Sciatic nerve (tissue), 2 donors: ENCODE measurements at places on chromosomes 3 and 15. TPM values are rescaled to one million over a fixed set of nuclear protein-coding genes. Genes with fewer than 3 reads are reported as not detected.

Gene DPPA2
- total RNA-seq, result not detected

- no peak for DNase-seq
Measured at GRCh38 chr3:114790752-114791151, 356.3 kb downstream of the ZBTB20 start.

- no peak for DNase-seq
Measured at GRCh38 chr3:89740881-89741177, 633.4 kb downstream of the EPHA3 start.

GRCh38 chr3:50493086-50493485 is 10.3 kb downstream of the CACNA2D2 start:
- DNase-seq, result no peak

- DNase-seq, result no peak
Measured at GRCh38 chr3:72932416-72932815, 44.6 kb downstream of the GXYLT2 start.

- DNase-seq, result no peak
Measured at GRCh38 chr3:111954228-111954990, 24.4 kb upstream of the ABHD10 start.

DNA sequence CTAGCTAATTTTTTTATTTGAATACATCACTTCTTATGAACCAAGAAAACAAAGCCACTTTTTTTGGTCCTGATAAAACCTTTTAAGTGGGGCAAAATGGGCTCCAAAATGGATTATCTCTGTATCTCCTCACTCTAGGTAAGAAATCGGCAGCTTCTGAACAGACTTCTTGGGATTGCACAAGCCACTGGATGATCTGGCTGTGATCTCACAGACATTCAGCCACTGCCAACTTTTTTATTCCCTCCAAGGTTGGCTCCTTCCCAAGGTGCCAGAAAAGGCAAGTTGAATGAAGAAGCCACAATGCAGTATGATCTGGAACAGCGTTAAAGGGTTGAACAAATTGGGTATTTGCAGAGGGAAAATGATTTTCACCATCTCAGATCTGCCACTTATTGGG is 73.2 kb downstream of the PRICKLE2 start:
- DNase-seq, result no peak

GRCh38 chr3:14594234-14594633 is 54.1 kb upstream of the GRIP2 start:
- DNase-seq, result no peak

GRCh38 chr3:30501526-30501925 is 104.9 kb upstream of the TGFBR2 start:
- DNase-seq, result no peak

DNA sequence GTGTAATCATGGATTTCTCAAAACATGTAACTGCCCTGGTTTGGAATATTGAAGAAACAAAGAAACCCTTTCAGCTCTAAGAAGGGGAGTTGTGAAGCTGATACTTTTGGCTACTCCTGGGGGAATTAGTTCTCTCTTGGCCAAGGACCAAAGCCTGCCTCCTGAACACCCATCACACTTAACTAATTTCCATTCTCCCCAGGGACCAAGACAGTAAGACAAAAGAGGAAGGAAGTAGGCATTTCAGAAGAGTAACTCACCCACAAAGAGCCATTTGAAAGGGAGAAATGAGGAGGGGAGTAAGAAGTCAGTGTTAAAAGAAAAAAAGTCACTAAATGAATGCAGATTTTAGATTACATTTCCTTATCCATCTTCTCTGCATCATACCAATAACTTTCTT is 328.0 kb upstream of the SOX2 start:
- DNase-seq, result no peak

GRCh38 chr3:172595664-172596393 is 72.6 kb upstream of the TNFSF10 start:
- DNase-seq, result no peak

- DNase-seq, result no peak
Measured at GRCh38 chr3:31022716-31023115, 128.3 kb upstream of the GADL1 start.

Gene GTF2E1
- 15.0 TPM for total RNA-seq

DNA sequence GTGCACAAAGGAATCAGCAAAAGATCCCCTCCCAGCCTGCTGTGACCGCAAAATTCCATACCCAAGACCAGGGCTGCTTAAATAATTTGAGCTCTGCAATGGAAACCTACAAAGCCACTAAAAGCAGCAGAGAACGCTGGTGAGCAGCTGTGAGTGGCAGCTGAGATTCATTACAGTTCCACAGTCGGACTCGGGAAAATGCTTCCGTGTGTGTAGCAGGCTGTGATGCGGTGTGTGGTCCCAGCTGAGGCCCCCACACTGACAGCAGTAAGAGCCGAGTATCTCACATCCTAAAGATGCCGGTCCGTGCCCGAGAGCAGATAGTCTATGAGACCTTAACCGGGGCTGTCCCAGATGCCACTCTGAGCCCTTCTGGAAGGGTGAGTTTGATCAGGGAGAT is 37.4 kb downstream of the TM2D3 start:
- DNase-seq, result no peak

- no peak for DNase-seq
Measured at GRCh38 chr3:108406661-108407206, 103.7 kb downstream of the MYH15 start.

Gene GOLGA8T
- 1.5 TPM for total RNA-seq

Gene SLC12A1
- total RNA-seq, result not detected

GRCh38 chr3:187954873-187955586 is 198.9 kb upstream of the LPP start:
- DNase-seq, result peak; percentile 63

DNA sequence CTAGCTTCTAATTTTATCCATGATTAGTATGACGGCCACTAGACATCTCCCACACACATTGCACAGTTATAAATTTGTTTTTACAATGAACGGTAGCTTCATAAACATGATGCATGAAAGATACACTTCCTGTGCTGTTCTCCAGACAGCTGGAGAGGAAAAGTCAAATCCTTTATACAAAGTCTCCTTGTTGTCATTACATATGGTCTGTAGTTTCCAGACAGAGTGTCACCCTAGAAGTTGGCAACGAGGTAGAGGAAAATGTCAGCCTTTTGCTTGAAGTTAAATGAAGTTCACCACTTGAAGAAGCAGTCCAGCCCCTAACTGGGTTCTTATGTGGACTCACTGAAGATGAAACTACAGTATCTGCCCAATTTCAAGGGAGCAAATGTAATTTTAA is 253.0 kb upstream of the P2RY1 start:
- no peak for DNase-seq

Gene CGNL1
- total RNA-seq, result 38.1 TPM

GRCh38 chr3:21914451-21914850 is 163.4 kb upstream of the ZNF385D start:
- DNase-seq, result no peak

DNA sequence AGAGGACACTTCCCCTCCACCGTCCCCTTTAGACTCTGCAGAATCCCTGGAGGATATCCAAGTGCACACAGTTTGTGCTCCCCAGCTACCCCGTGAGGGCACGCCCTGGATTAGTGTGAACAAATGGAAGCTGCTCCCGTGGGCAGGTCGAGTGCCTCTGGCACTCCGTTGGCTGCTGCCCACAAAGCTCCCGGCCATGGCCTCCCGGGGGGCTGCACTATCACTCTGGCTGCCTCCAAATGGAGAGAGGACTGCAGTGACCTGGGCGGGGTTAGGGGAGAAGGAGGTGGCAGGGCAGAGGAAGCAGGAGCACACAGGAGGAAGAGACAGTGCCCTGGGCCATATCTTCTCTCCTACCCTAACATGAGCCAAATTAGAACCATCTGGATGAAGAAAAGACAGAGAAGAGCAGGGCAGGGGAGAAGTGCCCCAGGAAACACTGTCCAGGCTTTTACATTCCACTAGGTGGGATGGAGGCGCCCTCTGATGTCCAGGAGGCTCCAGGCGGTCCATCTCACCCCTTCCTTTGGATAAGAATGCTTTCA is 29.4 kb upstream of the ACAD9 start:
- no peak for DNase-seq

Gene PAQR9
- total RNA-seq, result 0.13 TPM

Gene HESX1
- total RNA-seq, result 0.89 TPM

Gene EFHB
- 8.4 TPM for total RNA-seq

DNA sequence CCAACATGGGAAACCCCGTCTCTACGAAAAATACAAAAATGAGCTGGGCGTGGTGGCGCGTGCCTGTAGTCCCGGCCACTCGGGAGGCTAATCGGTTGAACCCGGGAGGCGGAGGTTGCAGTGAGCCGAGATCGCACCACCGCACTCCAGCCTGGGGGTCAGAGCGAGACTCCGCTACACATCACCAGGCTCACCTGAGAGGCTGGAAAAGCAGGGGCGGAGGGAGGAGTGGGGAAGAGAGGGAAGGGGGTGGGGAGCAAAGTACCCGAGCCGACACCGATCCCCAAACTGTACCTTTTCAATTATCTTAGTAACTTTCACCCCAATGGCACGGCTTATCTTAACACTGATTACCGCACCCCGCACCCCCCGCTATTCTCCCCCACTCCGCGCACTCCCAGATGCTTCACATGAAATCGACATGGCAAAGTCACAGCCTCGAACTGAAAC is 46.4 kb upstream of the SYNM start:
- no peak for DNase-seq

- no peak for DNase-seq
Measured at GRCh38 chr15:88480981-88481380, 13.5 kb downstream of the MRPS11 start.

- no peak for DNase-seq
Measured at GRCh38 chr3:3815206-3815605, 16.0 kb downstream of the LRRN1 start.

GRCh38 chr15:88401996-88402656 is 65.1 kb downstream of the MRPL46 start:
- DNase-seq, result no peak

- DNase-seq, result no peak
Measured at GRCh38 chr3:50194903-50195500, 3.6 kb downstream of the GNAT1 start.

Gene CELF6
- total RNA-seq, result 3.3 TPM

GRCh38 chr3:24508423-24508839 is 13.8 kb upstream of the THRB start:
- DNase-seq, result no peak

Gene SELENOK
- total RNA-seq, result 54.6 TPM

- DNase-seq, result no peak
Measured at GRCh38 chr15:46213551-46213950, 578.7 kb downstream of the SQOR start.

DNA sequence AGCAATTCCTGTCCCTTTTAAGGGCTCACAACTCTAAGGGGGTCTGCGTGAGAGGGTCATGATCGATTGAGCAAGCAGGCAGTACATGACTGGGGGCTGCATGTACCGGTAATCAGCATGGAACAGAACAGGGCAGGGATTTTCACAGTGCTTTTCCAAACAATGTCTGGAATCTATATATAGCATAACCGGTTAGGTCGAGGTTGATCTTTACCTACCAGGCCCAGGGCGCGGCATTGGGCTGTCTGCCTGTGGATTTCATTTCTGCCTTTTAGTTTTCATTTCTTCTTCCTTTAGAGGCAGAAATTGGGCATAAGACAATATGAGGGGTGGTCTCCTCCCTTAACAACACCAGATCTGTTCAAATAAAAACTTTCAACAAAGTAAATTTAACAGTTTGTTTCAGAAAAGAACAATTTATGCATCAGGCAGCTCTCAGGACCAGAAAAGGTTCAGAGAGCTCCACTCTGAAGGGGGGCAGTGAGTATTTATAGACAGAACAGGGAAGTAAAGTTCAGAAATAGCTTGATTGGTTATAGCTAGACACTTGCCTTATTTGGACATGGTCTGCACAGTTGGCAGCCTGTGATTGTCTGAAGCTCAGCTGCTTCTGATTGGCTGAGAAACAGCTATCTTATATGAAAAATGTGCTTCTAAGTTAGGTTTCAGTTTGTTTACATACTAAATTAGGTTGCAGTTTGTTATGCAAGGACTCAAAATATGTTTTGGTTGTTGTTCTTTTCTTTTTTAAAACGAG is 17.2 kb upstream of the B4GALT4 start:
- no peak for DNase-seq

Gene ZBTB47
- total RNA-seq, result 48.9 TPM

Gene FAM81A
- 18.2 TPM for total RNA-seq

DNA sequence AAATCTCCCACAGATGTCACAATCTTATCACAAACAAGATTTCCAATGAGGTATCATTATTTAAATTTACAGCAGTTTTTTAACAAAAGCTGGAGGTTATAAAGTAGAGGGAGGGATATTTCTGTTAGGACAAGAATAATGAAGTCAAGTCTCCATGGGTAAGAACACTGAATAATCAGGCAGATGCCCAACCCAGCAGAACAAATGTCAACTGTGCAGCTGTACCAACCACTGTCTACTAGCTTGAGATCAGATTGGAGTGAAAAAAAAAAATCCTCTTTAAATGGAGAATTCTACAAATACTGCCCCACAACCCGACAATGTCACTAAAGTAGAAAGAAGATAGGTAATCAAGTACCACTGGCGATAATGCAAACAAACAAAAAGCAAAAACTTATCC is 30.3 kb downstream of the DHX36 start:
- no peak for DNase-seq

Gene WDR49
- total RNA-seq, result 1.3 TPM

DNA sequence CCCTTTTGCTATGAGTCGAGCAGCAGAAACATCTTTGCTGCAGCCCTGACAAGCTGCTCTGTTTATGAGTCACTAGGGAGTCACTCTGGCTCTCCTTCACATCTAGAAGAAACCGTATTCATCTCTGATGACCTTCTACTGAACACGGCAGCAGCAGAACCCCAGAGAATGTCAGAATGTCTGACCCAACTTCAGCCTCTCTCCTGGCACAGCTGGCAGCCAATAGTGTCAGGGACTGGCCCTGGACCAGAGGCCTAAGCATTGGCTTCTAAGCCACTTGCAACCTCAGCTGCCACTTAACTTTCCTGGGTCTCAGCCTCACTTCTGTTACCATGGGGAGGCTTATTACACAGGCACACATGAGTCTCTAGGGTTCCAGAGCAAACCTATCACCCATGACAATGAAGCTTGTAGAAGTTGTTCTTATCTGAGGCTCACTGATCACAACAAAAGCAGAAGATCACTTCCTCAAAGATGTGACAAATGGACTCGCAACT is 184.1 kb upstream of the TLE3 start:
- no peak for DNase-seq

DNA sequence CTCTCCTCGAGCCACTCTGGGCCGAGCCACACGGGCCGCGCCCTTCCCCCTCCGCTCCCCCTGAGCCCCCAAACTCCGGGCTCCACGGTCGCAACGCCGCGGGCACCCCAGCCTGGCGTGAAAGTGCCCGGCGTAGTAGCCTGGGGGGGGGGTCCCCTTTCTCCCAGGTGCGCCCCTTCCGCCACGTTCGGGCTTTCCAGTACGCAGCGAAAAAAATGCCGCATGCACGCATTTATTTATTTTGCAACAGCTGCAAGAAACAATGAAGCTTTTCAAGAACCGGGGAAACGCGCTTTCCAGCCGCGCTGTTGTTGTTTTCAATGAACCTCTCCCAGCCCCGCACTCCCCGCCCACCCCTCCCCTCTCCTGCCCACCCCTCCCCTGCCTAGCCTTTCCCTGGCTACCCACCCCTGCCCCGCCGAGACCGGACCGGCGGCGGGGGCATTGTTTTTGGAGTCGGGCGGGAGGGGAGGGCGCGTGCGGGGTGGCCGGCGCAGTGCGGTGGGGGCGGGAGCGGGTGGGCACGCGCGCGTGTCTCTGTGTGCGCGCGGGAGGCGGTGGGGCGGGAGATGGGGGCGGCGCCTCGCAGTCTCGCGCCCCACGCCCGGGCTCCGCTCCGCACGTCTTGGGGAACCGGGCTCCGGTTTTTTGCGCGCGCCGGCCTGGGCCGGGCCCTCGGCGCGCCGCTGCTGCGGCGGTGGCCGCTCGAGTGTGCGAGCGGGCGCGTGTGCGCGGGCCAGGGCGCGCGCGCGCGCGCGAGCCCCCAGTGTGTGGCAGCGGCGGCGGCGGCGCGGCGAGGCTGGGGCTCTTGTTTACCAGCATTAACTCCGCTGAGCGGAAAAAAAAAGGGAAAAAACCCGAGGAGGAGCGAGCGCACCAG is at the start of gene IGF1R:
Gene IGF1R (plus strand): TSS at position 766 of the 880 bp plus-strand sequence. CDS start 1,043 bp downstream, outside the sequence.
- peak; percentile 91 for DNase-seq

- no peak for DNase-seq
Measured at GRCh38 chr3:196872316-196872715, 4.6 kb downstream of the SENP5 start.
